SK-N-SH treated with all-trans-retinoic acid at 6 μM for 48 hours (cell line): ENCODE measurements at places on chromosomes 11 and 22.

- ATAC-seq = no peak
Observed at GRCh38 chr11:31959716-31960115, 131.2 kb upstream of the RCN1 start.

- no peak for ATAC-seq
Observed at GRCh38 chr22:44200855-44201550, 20.3 kb downstream of the PARVG start.

DNA sequence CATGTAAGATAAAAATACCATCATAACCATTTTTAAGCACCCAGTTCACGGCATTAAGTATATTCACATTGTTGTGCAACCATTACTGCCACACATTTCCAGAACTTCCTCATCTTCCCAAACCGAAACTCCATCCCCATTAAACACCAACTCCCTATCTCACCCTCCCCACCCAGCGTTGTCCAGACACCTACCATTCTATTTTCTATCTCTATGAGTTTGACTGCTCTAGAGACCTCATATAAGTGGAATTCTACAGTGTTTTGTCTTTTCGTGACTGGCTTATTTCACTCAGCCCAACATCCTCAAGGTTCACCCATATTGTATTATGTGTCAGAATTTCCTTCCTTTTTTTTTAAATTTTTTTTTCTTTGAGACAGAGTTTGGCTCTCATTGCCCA is 45.2 kb downstream of the PPFIA1 start:
- no peak for ATAC-seq

DNA sequence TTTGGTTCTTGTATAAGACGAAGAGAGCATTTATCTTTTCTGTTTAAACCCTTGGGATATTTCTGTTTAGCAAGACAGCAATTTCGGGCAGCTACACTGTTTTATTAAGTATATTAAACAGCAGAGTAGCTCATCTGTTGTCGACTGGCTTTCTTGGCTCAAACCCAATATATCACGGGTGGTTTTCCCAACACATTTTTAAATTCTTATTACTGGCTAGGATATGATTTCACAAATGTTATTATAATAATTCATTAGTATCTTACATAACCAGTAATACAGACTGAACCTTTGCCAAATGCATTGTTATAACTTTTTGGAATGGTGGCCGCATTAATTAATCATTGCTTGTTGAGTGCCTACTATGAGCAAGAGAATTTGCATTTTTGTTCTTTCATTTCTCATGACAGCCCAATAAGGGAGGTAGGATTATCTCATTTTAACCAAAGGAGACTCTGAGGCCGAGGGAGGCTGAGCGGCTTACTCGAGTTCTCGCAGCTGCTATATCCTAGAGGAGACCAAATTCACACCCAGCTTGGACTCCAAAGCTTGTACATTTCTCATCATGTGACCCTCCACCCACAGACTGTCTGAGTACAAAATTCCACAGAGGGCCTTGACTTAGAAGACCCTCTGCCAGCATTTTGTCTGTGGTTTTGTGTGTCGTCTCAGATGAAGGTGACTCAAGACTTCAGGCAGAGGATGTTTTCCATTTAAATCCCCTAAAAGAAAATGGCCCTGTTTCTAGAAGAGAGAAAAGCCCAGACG is 304.9 kb downstream of the NTM start:
- no peak for ATAC-seq

- peak; percentile 21 for ATAC-seq
Observed at GRCh38 chr11:62770778-62771143, 435 bp upstream of the TAF6L start.

GRCh38 chr11:40867991-40868632 is 591.3 kb downstream of the LRRC4C start:
- no peak for ATAC-seq

GRCh38 chr11:93686812-93687211 is 25.3 kb downstream of the CEP295 start:
- ATAC-seq = no peak; the same call in 2 of the 3 replicates

DNA sequence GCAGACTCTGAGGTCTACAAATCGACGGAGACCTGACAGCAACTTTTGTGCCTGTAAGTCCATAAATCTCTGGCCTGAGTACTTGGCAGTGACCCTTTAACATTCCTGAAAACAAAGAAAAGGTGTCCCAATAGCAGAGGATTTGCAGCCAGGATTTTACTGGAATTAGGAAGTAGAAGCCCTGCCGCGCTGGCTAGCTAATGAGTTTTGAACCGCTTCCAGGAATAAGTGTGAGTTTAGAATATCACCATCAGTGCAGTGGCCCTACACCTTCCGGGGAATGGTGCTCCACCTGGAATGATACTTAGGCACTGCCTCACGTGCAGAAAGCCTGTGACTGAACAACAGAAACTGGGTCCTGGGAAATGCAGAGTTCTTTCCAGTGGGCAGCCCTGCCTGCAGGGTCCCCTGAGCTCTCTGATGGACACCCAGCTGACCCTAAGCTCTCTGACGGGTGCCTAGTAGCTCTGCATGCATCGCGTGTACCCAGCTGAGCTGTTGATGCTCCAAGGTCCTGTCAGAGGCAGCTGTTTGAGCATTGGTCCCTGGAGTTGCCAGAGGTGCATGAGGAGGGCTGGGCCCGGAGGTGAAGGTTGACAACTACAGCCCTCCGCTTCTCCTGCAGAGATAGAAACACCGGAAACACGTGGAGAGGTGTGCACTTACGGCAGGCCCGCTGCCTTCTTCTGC is 380.9 kb downstream of the TBC1D22A start:
- no peak for ATAC-seq

- ATAC-seq = no peak
Observed at GRCh38 chr11:41866525-41866924, 407.1 kb upstream of the LRRC4C start.
